ENCODE measurements at places on chromosomes 11 and 22.

DNA sequence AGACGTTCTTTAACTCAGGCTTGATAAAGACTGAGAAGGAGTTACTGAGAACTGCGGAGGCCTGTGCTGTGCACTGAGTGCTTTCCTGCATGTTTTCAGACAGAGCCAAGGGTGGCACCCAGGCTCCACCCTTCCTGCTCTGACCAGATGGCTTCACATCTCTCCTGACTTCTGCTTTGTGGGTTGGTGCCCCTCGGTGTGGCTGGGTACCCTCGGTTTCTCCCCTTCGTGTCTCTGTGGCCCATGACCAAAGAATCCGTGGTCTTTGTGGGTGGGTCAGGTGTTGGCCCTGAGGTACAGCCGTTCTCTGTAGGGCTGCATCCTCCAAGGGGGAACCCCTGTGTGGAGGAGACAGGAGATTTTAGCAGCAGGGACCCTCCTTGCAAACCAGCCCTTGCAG lies 34.3 kb downstream of the GRIK4 start:
- DNase-seq = no peak

- no peak for DNase-seq
Observed at GRCh38 chr22:24289114-24289513, 18.5 kb downstream of the SPECC1L start.

DNA sequence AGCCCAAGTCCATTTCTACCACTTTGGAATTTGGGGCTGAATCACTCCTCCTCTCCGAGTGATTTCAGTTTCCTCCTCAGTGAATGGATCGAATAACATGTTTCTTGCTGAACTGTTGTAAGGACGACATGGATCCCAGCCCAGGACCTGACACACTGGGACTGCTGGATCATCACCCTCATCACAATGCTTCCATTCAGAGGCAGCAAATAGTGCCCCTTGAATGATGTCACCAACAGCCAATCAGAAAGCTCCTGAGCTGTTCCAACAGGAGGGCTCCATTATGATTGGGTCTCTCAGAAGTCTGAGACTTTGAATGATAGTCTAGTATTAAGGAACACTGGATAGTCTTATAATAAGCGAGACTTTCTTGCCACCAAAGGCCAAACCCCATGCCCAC lies 158.9 kb downstream of the MYO18B start:
- DNase-seq = no peak

- DNase-seq = peak; percentile 91
Observed at GRCh38 chr11:118921121-118921928, 4.4 kb downstream of the BCL9L start.

GRCh38 chr11:8698917-8699441 lies 16.4 kb downstream of the RPL27A start:
- DNase-seq = no peak

DNA sequence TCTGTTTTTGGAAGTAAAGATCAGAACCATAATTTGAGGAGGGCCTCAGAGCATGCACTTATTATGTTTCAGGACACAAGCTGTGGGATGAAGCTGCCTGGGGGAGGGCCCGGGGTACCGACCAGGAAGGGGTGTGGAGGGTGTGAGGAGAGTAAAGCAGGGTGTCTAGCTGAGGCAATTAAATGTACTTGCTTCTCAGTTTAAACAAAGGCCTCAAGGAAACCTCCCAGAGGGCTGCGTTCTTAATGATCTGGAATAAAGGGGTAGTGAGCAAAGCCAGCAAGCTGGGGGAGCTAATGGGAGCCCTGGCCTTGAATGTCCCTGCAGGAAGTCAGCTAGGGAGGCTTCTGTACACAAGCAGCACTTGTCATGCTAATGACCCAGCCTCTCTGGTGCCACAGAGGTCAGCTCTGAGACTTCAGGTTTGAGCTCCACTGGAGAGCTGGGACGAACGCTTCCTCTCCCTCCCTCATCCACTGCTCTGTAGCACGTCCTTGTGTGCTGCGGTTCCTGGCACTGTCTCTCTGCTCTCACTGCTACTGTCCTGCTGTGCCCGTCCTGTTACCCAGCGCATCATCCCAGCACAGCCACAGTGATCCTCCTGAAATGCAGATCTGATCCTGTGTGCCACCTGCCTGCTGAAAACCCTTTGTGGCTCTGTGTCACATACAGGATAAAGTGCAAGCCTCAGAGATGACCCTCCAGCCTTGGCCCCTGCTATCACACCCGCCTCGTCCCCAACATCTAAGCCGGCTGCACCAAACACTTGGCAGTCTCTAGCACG lies 159.7 kb downstream of the DBX1 start:
- DNase-seq = no peak

GRCh38 chr11:69403556-69404215 lies 77.8 kb upstream of the LINC01488 start:
- DNase-seq = no peak

DNA sequence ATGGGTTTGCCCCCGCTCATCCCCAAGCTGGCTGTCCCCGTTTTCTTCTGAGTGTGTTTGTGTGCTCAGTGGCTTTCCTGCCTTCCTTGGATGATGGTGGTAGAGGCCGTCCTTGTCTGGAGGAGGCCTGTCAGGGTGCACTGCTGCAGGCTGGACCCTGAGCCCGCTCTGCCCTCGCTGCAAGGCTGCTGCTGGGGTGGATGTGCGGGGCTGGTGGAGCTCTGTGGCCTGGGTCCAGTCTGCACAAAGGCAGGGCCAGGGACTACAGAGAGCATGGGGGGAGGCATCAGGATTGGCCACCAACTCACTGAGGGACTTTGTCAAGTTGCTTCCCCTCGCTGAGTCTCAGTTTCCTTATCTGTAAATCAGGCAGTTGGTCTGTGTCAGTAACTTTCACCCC lies 275.0 kb downstream of the KIRREL3 start:
- no peak for DNase-seq

DNA sequence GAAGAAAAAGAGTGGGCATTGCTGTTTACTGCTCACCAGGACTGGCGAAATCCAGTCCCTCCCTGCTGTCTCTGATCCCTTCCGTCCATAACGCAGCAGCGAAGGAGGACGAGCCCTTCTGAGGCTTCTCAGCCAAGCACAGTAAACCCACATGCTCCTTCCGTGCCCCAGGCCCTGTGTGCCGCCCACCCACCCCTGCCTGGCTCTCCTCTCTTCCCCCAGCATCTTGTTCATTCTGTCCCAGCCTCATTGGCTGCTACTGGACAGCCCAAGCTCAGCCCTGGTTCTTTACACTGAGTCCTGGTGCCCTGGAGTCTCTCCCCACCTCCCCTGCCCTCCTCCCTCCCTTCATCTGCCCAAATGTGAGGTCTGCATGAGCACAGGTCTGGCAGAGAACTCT lies 559.7 kb downstream of the BRD1 start:
- DNase-seq = no peak

- DNase-seq = no peak
Observed at GRCh38 chr22:30452861-30453260, 19.0 kb downstream of the SEC14L3 start.

DNA sequence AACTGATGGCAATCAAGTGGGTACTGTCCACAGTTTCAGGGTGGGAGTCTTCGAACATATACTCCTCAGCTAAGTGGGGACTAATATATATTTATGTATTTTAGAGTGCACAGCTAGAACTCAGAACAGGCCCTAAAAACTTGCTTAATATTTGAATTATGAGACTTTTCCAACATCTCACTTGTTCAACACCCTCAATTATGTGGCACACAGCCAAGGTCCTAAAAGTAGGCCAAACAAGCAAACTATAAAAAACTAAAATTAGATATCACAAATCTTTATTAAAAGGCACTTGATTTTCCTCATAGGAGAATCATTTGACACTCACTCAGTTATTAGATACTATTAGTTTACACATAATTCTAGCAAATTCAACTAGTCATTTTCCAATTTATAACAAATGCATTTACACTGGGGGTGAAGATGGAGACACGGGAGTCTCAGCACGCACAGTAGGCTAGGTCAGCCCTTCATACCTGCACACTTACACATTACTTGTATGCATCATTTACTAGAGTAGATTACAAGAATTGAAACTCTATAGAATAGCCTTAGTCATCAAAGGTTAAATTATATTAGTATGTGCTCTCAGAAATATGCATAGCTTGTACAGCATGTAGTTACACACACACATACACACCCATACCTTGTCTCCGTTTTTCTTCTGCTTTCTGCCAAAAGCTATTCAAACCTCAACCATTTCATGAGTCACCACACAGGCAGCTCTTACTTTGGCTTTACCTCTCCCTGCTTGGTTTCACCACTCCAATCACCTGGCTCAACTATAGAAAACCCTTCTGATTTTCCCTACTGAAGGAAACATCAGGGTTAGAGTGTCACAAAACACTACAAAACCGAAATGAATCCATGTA lies 171.5 kb downstream of the SBF2 start:
- no peak for DNase-seq

- DNase-seq = no peak
Observed at GRCh38 chr11:10386361-10386760, 68.7 kb upstream of the AMPD3 start.

DNA sequence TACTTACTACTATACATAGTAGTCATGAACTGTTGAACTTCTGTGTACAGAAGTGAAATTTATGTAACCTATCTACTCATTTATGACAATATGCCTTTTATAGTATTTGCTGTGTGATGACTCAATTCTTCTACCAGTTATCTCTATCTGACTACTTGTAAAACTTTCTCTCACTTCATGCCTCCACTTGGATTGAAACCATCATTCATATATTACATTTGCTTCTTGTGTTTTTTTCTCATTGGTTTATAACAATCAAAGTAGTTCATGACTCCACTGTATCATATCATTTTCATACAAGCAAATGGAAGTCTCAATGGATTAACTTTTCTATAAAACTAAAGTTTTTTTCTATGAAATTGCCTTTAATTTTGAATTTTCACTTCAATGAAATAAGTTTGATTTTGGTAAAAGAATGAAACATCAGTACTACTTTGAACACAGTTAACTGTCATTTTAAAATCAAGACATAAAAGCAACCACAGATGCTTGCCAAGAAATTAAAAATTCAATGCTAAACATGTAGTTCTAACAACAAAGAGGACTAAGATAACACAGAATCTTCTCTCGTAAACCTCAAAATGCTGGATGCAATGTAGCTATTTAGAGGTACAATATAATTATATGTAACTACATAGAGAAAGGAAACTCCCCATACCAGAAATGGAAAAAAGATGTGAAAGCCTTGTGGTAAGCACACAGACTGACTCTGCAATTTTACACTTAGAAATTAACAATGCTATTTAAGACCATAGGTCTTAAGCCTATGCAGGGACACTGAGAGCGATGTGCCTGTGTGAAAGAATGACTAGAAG lies 27.6 kb upstream of the EXPH5 start:
- DNase-seq = no peak

- DNase-seq = peak; percentile 62
Observed at GRCh38 chr22:24504956-24505736, 10.0 kb downstream of the UPB1 start.

GRCh38 chr11:75140269-75141138 lies 10.4 kb upstream of the SLCO2B1 start:
- DNase-seq = peak; percentile 45

DNA sequence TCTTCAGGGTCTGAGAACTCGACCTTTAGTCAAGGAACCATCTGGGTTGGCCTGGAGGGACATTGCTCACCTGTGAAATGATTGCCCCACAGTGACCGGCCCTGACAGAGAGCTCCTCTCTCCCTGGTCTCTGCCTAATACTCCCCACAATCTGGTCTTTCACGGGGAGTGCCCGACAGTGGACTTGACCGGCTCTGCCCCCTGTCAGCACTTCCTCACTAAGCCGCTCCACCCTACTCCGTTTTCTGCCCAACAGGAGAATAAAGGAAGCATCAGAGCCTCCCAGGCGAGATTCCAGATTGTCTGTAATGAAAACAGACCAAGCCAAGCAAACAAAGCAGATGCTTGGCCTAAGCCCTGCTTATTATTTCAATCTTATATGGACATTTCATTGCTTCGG lies 87.8 kb downstream of the FBXO7 start:
- no peak for DNase-seq

GRCh38 chr22:27310966-27311697 lies 490.4 kb downstream of the MN1 start:
- DNase-seq = no peak

GRCh38 chr11:87351676-87352075 lies 313.9 kb downstream of the TMEM135 start:
- no peak for DNase-seq

DNA sequence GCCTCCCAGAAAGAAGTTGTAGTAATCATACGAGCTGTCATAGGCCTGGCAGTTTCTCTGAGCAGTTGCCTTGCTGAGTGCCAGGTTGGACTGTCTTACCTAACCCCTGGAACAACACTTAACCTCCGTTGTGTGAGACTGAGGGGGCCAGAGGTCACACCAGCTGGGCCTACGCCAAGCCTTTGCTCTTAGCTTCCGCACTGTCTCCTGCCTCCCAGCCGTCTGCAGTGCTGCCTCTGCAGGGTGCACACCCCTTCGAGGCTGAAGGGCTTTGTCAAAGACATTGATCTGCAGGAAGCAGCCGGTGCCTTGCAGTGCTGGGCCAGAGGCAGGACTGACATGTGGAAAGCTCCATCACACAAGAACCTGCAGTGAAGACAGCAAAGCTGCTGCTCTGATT lies 16.7 kb downstream of the TAB1 start:
- no peak for DNase-seq

GRCh38 chr11:12150831-12151382 lies 40.5 kb downstream of the MICAL2 start:
- DNase-seq = peak; percentile 52

DNA sequence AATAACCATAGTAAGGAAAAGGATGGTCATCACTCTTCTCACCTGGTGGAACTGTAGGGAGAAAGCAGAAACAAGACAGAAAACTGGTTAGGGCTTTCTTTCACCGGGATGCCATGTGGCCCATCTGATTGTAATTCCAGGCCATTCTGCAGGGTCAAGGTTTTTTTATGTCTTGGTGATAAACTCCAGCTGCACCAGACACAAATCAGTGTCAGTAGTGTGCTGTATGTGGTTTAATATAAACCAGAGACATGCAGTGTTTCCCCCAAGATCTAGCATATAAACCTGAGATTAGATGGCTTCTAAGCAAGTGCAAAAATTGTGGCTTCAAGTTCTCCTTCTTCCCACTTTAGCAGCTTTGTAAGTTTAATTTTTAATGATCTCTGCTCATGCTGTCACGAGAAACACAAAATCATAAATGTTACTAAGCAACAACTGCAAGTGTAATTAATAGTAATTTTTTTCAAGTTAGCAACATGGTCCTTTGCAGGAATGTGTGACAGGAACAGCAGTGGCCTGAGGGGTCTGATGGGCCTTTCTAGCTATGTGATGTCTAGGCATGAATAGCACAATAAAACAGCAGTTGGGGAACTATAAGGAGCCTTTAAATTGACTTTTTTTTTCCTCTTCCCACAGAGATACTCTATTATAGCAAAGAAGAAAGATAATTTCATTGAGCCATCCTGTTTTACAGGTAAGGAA lies 41.6 kb downstream of the BDNF start:
- DNase-seq = no peak

GRCh38 chr22:44401783-44402110 lies 89.0 kb upstream of the SHISAL1 start:
- DNase-seq = no peak

Data from inflammatory macrophage treated with lipopolysaccharide for 4 hours (primary cell).